Stimulated activated CD8-positive, alpha-beta memory T cell treated with anti-CD3 and anti-CD28 coated beads, Interleukin-15, amount 100 ng/mL, for 48 hours (primary cell): ENCODE measurements at places on chromosomes 7 and 10.
A peak's percentile ranks its signal among the peaks of the same experiment; 100 is the strongest.

DNA sequence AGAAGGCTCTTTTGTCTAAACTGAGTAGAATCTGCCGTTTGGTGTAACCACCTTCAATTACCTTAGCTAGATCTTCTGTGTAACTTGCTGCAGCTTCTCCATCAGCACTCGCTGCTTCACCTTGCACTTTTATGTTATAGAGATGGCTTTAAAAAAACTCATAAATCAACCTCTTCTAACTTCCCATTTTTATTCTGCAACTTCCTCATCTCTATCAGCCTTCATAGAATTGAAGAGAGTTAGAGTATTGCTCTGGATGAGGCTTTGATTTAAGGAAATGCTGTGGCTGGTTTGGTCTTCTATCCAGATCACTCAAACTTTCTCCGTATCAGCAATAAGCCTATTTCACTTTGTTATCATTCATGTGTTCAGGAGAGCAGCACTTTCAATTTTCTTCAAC lies 1131.9 kb upstream of the CELF2 start:
- DNase-seq = no peak

- DNase-seq = peak; percentile 3
These were observed 113.2 kb upstream of the INHBA start for GRCh38 chr7:41816111-41816510.

GRCh38 chr10:66803174-66803573 lies 122.7 kb upstream of the LRRTM3 start:
- DNase-seq = no peak

DNA sequence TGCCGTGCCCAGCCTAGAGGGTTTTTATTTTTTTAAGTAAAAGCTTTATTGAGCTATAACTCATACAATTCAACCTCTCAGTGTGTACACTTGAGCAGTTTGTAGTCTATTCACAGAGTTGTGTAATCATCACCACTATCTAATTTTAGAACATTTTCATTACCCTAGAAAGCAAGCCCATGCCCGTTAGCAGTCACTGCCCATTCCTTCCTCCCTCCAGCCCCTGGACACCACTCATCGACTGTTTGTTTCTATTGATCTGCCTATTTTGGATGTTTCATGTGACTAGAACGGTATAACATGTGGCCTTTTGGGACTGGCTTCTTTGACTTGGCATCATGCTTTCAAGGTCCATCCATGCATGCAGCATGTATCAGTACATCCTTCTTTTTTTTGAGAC lies 25.7 kb upstream of the SEC61A2 start:
- no peak for DNase-seq

- no peak for DNase-seq
These were observed 121.6 kb upstream of the KAT6B start for GRCh38 chr10:74704629-74705357.

DNA sequence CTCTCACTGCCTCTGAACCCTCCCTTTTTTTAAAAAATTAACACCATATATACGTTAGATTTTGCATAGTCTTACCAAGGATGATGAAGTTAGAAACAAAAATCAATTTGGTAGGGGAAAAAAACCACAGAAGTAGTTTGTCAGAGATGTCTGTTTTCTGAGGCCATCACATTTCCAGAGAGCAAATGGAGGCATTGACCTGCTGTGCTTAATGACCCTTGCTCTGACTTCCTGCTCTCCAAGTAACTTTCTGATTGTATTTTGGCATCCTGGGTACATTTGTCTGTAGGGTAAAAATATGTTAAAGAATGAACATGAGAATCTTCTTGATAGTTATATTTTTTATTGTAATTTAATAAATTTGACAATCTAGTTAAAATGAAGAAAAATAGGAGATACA lies 140.2 kb downstream of the LCOR start:
- no peak for DNase-seq

DNA sequence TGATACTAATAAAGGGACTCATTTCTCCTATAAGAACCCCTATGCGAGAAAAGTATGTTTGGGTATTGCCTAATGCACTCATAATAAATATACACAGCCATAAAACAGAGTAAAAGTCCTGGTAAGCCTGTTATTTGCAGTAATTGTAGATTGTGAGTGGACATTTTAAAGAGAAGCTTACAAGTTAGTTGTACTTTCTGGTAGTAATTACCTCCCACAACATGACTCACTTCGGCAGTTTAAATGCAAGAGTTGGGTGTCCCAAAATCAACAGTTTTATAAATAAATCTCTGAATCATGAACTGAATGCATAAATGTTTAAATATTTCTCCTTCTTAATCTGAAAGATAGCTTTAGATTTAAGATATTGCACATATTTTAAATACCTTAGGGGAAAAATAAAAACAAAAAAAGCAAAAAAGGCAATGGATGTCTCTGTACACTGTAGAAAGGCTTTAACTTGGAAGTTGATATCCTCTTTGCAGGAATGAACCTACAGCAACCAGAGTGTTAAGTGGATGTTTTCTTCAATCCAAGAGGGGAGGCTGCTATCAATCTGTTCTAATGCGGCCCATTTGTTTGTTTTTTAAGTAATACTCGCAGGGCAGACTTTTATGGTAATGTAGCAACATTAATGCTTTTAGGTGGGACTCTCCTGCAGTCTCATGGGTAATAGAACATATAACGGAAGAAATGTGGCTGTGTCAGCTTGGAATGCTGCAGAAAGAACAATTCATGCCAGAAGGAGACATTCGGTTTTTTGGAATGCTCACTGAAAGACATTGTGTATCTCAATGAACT lies 57.3 kb upstream of the ZEB1 start:
- DNase-seq = no peak

DNA sequence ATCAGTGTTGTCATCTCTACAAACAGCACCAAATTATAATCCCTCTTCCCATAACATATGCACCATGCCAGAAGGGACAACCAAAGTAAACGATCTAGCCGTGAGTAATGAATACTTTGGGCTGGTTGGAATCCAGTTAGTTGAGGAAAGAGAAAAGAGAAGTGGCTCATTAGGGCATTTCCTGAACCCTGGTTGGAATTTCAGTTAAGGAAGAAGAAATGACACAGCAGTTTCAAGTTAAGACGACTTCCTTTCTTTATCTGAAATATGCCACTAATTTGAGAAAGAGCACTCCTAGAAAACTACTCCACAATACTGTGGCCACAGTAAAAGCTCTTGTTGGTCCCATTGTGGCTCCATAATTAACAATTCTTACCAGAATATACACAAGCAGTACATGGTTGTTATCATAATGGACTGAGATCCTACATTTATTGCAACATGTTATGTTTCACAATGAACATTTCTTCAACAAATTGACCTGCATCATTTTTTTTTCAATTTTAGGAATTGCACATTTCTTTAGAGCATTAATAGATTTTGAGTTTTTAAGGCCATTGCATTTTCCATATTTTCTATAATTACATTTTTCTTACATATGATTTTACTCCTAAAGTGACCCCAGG lies at the start of gene TFEC:
Gene TFEC (minus strand): TSS at position 113 of the 626 bp plus-strand sequence. CDS start 46,322 bp downstream, outside the sequence.
- DNase-seq = no peak

DNA sequence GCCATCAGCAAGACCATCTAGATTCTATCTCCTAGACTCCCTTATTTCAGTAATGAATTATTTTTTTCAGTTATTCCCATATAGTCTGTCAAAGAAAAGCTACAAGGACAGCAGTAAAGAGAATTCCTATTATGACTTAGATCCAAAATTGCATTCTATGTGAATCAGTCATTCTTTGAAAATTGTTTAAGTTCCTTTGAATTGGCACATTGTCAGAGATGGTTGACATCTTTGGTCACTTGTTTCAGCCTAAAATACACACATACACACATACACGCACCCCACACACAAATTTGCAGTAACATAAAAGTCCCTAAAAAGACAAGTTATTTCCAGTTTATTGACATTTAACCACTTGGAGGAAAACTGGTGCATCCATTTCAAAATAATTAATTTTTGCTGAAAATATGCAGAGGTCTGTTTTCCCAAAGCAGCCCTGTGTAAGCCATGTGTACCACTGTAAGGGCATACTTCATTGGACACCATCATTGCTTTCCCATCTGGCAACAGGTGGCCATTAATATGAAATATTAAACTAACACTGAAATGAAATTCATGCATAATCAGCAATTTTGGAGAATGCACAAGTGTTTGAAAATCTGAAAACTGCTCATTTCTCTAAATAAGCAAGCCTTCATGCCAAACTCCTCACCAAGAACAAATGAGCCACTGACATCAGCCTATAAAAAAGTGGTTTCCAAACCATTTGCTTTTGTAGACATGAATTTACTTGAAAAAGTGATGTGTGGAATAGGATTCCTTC lies 121.7 kb upstream of the COL1A2 start:
- DNase-seq = no peak

GRCh38 chr10:94005050-94005449 lies 11.3 kb downstream of the PLCE1 start:
- no peak for DNase-seq

GRCh38 chr7:30278849-30279652 lies 5.3 kb upstream of the ZNRF2 start:
- DNase-seq = no peak

- no peak for DNase-seq
These were observed 655 bp downstream of the LMTK2 start for GRCh38 chr7:98107313-98107721.

DNA sequence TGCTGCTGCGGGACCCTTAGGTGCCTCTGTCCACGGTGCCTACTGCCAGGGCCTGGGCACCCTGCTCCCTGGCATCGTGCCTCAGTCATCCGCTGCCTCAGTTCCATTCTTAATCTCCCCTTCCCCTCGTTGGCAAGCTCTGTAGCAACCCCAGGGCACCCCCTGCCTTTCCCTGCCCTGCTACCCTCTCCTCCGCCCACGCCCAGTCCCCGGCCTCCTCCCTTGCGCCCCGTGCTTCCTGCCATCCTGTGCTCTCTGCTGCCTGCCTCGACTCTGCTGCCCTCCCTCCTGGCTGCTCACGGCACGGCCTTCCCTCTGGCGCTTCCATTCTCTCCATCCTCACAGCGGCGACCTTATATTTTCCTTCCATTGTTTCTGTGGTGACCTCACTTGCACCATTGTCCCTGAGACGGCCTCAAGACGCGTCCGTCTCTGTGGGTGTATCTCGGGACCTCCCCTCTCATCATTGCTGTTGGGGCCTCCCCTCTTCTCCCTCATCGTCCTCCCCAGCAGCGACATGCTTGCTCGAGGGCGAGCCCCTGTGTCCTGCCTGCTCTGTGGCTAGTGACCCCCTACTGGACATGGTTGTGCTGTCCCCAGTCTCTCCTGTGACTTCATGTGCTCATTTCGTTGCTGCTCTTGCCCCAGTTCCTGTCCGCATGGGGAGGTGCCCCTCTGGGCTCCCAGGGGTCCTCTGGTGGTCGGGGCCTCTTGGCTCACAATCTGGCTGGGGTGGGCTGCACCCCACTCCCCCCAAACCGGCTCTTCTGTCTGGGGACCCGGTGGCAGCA lies 35.3 kb downstream of the AGAP3 start:
- DNase-seq = no peak

DNA sequence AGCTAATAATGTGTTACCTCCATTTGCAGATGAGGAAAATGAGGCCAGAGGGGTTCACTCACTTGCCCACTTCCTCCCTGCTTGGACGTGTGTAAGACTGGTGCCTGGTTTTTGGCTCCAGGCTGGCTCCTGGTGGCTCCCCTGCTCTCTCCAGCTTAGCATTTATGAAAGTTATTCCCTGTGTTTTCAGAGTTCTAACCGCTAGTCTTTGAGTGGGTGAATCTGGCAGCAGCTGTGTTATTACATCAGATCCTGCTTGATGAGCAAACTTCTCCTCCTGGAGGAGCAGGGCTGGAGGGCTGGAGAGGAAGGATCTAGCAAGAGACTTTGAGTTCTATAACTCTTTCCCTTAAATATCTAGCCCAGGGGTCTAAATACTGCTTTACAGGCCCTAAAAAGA lies 80.9 kb upstream of the AGBL3 start:
- DNase-seq = no peak

DNA sequence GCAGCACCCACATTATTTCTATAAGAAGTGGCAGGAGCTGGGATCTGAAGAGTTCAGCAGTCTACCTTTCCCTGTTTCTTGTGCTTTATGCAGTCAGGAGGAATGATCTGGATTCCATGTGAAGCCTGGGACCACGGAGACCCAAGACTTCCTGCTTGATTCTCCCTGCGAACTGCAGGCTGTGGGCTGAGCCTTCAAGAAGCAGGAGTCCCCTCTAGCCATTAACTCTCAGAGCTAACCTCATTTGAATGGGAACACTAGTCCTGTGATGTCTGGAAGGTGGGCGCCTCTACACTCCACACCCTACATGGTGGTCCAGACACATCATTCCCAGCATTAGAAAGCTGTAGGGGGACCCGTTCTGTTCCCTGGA lies 874 bp upstream of the RBP3 start:
- DNase-seq = no peak

DNA sequence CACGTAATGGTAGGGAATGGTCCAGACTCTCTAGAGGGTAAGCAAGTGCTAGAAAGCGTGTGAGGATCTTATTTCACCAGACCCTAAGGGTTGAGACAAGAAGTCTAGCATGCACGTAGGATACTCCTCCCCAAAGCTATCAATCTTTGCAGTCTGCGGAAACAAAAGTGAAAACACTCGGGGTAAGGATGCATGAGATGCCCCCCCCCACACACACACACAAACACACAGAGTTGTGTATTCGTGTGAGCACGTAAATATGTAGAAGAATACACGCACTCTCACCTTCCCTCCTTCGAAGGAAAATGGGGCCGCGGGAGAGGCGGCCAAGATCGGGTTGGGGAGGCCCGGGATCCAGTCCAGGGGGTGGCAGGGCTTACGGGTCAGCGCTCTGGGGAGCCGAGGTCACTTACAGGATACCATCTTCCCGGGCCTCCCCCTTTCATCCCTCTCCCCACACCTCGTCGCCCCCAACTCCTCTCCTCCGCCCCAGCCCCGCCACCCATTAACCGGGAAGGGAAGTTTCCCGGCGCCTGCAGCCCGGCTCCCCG lies 455 bp downstream of the CUL2 start:
- DNase-seq = no peak
